NCI-H1417 treated with DMSO at 0.1 percent for 48 hours (cell line): ENCODE measurements at places on chromosomes 7 and 10.

DNA sequence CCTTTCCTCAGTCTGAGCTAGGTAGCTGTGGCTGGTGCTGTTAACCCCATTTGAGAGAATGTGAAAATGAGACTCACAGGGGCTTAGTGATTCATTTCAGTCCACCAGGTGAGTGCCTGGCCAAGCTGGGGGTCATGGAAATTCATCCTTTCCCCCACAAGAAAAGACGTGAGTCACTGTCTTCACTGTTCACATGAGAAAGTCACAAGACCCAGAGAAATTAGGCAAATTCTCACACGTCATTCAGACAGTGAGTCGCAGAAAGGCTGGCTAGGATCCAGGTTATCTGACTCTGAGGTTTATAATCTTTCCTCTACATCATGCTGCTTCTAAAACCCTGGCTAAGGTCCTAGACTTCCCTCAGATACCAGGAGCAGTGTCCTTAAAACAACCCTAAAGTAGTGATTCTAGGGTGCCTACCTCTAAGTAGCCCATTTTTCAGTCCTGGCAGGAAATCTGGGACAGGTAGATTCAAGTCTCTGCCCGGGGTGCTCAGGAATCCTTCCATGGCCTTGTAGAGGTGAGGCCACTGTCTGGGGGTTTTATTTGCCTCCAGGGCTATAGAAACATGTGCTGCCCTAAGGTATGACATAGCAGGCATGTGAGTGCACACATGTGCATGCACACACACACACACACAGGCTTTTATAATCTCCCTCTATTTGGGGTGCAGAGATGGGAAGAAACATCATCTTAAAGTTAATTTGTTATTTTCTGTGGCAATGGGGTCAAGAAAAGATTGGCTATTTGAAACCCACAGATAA is 427.9 kb upstream of the CELF2 start:
- DNase-seq: no peak

- DNase-seq: no peak
These were observed 28.9 kb upstream of the ERCC6 start for GRCh38 chr10:49567810-49568209.

- no peak for DNase-seq
These were observed 114.6 kb upstream of the RET start for GRCh38 chr10:42962110-42962901.

- DNase-seq: no peak
These were observed 66.3 kb downstream of the VIPR2 start for GRCh38 chr7:159078193-159078910.

- DNase-seq: no peak
These were observed 23.1 kb downstream of the DKK1 start for GRCh38 chr10:52337225-52337624.

DNA sequence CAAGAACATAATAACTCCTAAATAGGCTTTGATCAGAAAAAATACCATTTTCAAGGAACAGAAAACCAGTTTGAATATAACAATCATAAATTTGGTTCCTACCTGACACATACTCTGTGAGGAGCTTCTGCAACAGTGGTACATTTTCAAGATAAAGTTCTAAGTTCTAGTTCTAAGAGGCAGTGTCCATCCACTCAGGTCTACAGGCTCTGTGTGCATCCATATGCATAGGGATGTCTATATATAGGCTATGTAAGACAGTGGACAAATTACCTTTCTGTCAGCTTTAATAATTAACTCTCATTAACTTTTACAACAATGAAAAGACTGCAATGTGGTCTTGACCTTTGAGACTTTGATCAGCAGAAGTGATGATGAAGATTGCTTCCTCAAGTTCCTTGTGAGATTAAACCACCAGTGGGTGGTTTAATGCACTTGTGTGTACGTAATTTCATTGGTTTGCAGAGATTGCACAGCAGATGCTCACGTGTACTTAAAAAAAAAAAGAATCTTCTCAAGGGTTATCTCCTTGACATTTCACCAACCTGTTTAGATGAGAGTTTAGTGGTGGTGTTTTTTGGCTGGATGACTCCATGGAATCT is at the start of gene SLC26A3:
TSS of gene SLC26A3 (minus strand) at position 215 of the 602 bp plus-strand sequence. CDS start 8,714 bp downstream, outside the sequence.
- DNase-seq: no peak

- no peak for DNase-seq
These were observed 5.1 kb upstream of the TBX20 start for GRCh38 chr7:35258868-35259522.

DNA sequence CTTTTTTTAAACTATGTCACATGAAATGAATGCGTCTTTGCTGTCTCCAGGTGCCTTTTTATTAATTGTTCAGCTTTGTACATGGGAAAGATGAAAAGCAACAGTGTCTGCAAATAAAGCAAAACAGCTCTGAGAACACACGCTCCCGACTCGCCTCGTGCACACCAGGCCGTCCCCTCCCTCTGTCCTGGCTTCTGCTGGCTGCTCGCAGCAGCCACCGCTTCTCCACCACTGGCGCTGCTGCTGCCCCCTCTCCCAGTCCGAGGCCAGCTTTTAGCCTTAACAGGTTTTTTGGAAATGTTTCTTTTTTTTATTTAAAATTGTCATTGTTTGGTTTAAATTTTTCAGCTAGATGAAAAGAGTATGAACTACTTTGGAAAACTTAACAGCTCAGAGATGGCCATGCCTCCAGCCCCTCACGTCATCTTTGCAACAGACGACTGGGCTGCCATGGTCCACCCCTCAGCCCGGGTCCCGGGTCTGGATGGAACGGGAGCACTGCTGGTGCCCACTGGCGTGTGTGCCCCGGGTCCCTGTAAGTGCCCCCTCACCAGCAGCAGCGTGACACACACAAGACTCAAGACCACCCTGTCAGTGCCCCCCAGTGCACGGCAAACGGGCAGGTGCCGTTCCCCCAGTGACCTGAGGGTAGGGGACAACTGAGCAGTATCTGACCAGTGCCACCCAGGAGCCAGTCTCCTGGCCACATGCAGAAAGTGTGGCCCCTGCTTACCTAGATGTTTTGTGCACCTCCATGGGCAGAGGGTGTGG is 415.6 kb upstream of the FOXK1 start:
- no peak for DNase-seq

DNA sequence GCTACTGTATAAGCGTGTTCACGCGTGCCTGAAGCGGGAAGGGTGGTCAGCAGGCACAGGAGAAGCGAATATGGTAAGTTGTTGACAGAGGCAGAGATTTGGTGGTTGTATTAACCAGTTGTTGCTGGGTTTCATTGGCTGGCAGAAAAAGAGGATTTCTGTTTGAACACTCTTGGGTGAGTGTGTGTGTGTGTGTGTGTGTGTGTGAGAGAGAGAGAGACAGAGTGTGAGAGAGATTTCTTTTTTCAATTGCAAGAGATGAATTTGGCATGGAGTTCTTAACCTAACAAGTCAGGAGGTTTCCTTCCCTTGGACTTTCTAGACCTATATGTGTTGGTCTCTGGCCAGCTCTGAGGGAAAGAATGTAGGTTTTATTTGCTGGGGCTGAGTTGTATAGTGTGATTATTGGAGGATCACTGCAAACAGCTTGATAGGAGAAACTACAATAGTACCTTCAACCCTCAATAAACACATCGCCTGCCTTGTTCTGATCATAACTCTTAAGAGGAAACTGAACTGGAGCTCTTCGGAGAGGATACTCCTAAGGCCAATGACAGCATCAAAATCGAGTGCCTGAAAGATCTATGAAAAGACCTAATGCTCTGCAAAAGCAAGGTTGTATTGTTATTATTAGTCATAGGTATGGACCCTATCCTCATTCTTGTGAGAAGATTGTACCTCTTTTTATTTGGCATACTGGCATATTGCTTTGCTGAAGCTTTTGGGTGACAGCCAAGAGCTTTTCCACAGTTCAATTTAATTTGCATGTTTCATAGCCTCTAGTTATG is 1.2 kb downstream of the MCU start:
- DNase-seq: no peak

DNA sequence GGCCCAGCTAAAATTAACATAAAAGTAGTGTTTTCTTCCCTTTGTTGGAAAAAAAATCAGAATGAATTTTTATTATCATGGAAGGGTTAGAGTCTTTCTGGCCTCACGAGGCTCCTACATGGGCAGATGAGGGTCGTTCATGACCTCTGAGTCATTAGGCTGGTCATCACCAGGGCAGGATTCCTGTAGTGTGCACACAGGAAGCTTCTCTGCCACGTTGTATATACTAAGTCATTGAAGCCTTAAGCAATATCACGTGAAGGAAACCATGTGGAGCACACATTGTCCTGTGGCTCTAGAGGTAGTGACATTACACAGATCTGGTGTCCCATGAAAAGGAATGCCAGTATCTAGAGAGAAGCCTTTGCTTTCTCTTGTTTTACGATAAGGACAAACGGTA is 84.7 kb upstream of the C1QL3 start:
- DNase-seq: no peak

DNA sequence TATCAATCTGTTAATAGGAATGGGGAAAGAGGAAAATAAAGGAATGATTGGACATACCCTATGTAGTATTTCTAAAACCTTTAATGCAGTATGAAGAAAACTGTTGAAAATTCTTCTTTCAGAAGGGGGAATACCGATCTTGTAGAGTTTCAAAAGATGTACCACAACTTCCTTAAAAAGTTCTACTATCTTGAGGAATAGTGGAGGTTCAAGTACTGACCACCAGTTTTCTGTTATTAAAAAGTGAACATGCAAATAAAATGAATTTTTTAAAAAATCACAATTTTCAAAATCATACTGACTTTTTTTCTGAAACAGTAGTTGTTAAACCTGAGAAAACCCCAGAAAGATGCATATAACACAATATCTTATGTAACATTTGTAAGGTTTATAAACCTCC is 86.5 kb downstream of the HERC4 start:
- DNase-seq: no peak
